ENCODE measurements at places on chromosomes 5 and 9.

GRCh38 chr5:4244306-4244705 lies 648.7 kb downstream of the IRX1 start:
- DNase-seq, result no peak

DNA sequence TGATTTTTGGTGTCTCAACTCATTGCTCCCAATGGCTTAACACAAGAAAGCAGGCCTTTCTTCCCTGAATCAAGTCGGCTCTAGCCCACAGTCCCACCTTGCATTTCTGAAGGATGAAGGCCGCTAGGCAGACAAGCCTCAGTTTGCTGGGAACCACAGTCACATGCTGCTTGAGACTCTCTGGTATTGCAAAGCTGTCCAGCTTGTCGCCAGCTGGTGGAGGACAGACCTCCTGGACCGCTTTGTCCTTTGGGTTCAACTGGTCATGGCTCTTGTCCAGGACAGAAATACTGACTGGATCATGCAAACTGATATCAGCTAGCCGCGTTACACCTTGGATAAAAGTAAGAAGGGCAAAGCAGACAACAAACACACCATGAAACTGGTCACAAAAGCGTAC lies 23.1 kb downstream of the DDX31 start:
- no peak for DNase-seq

DNA sequence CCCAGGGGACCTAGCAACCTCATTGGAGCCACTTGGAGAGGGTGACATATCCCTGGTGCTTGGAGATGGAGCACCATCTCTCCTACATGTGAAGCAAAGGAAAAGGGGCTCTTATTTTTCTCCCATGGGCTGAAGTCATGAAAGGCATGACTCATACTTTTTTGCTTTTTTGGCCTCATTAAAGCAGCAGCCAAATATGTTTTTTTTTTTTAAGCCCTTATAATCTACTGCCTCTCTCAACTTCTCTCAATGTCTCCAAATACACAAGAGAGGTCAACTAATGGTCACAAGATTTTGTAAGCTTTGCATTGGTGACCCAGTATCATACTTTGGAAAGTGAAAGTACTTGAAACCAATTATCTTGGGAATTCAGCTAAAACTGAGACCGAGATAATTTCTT lies 1.6 kb upstream of the CFAP90 start:
- no peak for DNase-seq

GRCh38 chr9:135308821-135309762 lies 170.5 kb upstream of the PPP1R26 start:
- DNase-seq, result no peak

- DNase-seq, result no peak
Measured at GRCh38 chr9:101683236-101683635, 55.2 kb downstream of the GRIN3A start.

- no peak for DNase-seq
Measured at GRCh38 chr5:52786949-52787599, 642 bp upstream of the ITGA1 start.

- DNase-seq, result no peak
Measured at GRCh38 chr5:65663804-65664521, 39.1 kb downstream of the SHLD3 start.

DNA sequence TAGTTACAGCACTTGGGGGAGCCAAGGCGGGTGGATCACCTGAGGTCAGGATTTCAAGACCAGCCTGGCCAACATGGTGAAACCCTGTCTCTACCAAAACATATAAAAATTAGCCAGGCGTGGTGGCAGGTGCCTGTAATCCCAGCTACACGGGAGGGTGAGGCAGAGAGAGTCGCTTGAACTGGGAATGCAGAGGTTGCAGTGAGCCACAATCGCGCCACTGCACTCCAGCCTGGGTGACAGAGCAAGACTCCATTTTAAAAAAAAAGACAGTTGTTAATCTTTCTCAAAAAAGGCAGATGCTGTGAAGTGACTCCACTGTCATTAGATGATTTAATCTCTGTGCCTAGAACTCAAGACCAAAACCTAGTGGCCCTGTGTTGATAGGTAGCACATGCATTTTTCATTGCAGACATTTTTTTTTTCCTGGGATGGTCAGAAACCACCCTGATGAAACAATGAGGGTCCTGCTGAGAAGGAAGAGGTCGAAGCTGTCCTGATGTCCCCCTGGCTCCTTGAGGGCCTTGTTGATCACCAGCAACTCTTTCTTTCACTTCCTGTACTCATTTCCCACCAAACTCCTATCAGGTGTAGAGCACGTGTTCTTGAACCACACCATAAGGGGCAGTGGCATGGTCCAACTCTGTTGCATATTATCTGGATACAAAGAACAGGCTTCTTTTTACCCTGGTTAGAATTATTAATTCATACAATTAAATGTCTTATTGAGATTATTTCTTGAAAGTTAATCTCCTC lies 382.2 kb downstream of the ICE1 start:
- DNase-seq, result no peak

- no peak for DNase-seq
Measured at GRCh38 chr5:158737536-158738027, 362.1 kb downstream of the EBF1 start.

- DNase-seq, result no peak
Measured at GRCh38 chr5:95076395-95077185, 208.3 kb downstream of the MCTP1 start.

DNA sequence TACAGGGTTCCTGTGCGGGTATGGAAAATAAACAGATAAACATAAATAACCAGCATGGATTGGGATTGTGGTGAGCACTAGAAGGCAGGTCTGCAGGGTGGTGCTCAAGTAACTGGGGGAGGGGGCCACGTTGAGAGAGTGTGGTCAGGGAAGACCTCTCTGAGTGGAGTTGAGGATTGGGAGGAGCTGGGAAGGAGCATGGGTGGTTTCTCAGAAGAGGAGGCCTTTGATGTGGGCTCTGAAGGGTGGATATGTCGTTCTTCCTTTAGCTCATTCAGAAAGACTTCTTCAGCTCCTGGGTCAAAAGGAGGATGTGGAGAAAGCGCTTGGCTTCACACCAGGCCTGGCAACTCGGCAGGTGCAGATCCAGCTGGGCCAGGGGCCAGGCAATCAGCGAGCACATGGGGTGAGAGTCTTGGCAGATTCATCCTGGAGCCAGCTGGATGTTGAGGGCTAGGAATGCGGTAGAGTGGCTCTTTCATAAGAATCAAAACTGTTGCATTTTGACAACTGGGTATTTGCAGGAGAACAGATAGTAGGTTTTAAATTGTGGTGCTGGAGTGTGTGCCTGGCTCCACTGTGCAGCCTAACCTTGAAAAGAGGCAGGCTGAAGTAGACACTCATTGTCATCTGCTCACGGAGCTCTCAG lies 71.7 kb downstream of the PCSK5 start:
- no peak for DNase-seq

- DNase-seq, result no peak
Measured at GRCh38 chr5:73692166-73692640, 66.2 kb downstream of the ARHGEF28 start.

DNA sequence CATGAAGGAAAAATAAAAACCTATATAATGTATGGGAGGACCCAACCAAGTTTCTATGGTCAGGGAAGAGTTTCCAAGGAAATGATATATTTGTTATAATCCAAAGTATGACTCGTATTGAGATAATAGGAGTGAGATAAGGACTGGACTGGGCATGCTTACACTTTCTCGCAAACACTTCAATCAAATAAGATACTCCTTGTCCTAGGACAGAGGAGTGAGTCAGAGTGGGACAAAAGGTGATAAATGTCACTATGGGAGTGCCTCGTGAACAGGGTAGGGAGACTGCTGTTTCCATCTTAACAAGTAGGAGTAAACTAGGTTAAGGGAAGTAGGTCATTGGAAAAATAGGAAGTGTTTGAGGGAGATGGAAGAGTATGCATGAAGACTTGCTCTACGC lies 47.2 kb downstream of the MACIR start:
- DNase-seq, result no peak

- no peak for DNase-seq
Measured at GRCh38 chr5:28344836-28345433, 1306.5 kb upstream of the CDH9 start.

DNA sequence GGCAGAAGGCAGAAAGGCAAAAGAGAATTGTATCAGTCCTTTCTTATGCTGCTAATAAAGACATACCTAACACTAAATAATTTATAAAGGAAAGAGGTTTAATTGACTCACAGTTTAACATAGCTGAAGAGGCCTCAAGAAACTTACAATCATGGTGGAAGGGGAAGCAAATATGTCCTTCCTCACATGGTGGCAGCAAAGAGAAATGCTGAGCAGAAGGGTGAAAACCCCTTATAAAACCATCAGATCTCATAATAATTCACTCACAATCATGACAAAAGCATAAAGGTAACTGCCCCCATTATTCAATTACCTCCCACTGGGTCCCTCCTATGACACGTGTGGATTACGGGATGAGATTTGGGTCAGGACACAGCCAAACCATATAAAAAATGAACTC lies 312.5 kb upstream of the PTGER4 start:
- DNase-seq, result no peak

GRCh38 chr9:76023715-76024195 lies 133.3 kb downstream of the PCSK5 start:
- DNase-seq, result no peak

- DNase-seq, result no peak
Measured at GRCh38 chr5:154370813-154371212, 75.0 kb upstream of the SAP30L start.

DNA sequence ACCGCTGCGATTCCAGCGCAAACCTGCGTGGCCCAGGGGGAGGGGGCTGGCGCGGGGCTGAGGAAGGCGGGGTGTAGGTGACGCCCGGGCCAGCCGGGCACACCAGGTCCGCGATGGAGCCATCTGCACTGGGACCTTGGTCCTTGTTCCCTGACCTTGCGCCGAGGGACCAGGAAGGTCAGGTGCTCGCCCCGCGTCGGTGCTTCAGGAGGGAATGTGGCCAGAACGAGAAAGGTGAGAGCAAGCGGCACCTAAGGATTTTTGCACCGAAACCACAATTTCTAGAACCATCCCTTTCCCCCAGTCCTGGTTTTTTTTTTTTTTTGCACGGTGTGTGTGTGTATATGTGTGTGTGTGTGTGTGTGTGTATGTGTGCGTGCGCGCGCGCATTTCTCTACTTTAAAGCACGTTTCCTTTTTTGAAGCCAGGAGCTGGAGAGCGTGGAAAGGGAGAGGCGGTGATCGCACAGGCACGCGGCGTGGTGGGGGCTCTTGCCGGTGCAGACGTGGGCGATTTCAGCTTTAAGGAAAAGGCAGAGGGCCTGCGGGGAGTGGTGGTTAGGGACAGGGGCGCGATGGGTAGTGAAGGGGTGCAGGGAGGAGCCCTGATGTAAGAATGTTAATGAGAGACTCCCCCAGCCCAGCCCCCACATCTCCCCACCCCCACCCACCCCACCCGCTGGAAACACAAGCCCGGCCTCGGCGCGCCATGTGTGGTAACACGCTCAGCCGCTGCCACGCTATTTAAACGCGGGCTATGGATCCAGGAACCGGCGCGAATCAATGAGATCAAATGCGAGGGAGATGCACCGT lies at the start of gene NPR3:
TSS of gene NPR3 (plus strand) at position 772 of the 812 bp plus-strand sequence. CDS start 456 bp downstream, outside the sequence.
- peak; percentile 66 for DNase-seq

DNA sequence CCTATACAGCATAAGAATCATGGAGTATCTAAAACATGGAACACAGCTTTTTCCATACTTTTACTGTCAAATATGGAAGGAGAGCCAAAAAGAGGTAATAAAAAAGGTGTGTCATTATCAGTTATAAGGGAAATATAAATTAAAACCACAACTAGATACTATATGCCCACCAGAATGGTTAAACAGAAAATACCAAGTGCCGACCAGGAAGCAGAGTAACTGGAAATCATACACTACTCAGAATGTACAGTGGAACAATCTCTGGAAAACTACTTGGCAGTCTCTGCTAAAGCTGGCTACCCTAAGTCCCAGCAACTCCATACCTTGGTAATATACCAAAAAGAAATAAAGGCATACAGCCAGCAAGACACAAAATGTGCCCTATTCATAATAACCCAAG lies 2.4 kb downstream of the PAIP1 start:
- DNase-seq, result no peak

DNA sequence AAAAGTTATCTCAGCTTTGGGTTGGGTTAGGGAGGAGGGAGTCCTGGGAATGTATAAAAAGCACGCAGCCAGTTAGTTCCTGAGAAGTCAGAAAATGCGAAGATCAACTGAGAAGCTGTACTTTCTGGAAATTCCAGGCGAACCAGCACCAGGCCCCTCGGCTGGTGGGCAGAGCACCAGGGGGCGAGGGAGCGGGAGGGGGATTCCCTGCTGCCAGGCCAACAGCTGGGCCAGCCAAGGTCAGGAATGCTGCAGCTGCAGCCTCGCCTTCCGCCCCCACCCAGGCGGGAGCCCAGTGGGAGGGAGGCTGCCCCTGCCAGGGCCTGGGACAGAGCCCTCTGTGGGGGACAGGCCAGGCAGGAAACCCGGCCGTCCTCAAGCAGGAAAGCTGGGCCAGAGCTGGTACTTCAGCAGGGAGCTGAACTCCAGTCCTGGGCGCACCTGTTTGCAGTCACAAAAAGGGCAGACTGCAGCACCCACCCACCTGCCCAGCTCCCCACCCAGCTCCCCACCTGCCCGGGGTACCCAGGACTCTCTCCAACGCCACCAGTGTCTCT lies 35.5 kb downstream of the VAV2 start:
- no peak for DNase-seq

GRCh38 chr5:127184851-127185250 lies 105.7 kb upstream of the MEGF10 start:
- DNase-seq, result no peak

DNA sequence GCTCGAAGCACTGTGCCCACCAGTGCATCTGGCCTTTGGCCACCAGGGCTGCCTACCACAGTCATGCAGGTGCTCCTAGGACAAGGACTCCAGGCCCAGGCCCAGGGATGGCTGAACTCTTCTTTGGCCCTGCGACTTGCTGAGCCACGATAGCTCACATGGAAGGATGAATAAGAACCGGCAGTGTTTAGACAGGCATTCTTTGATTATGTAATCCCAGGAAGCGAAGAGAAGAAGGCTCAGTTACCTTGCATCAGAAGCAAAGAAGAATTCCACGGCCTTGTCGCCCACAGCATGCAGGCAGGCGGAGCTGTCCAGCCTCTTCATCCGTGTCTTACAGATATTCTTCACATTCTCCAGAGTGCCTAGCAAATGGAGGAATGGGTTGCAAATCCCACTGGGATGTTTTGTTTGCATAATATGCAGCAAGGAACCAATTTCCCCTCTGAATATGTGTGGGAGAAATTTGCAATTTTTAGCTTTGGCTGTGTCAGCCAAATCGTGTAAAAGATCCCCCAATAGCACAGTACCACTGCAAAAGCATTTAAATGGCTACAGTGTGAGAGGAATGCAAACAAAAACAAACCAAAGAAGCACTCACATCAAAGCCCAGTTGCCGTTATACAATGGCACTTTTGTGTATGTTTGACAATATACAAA lies 29.1 kb downstream of the GFPT2 start:
- DNase-seq, result no peak

DNA sequence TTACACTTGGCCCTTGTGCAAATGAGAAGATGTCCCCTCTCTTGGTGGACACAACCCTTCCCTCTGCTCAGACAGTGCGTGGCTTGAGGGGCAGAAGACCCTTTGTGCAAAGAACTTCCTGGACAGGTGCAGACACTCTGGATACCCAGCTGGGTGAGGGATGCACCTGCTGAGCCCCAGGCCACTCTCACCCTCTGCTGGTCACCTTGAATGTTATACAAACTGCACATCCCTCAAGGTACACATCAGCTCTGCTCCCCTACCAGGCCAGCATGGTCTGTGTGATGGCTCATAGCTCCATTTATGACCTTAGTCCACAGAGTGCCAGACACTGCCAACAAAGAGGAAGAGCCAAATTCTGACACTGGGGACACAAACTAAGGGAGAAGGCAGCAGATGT lies 3.1 kb upstream of the DIRAS2 start:
- DNase-seq, result no peak

- DNase-seq, result no peak
Measured at GRCh38 chr9:136990242-136990911, 1.8 kb upstream of the PAXX start.

Data from RWPE2 (cell line).